ENCODE measurements at places on chromosomes 12 and 14.

- no peak for DNase-seq
Observed at GRCh38 chr14:51479584-51480325, 172.0 kb upstream of the FRMD6 start.

DNA sequence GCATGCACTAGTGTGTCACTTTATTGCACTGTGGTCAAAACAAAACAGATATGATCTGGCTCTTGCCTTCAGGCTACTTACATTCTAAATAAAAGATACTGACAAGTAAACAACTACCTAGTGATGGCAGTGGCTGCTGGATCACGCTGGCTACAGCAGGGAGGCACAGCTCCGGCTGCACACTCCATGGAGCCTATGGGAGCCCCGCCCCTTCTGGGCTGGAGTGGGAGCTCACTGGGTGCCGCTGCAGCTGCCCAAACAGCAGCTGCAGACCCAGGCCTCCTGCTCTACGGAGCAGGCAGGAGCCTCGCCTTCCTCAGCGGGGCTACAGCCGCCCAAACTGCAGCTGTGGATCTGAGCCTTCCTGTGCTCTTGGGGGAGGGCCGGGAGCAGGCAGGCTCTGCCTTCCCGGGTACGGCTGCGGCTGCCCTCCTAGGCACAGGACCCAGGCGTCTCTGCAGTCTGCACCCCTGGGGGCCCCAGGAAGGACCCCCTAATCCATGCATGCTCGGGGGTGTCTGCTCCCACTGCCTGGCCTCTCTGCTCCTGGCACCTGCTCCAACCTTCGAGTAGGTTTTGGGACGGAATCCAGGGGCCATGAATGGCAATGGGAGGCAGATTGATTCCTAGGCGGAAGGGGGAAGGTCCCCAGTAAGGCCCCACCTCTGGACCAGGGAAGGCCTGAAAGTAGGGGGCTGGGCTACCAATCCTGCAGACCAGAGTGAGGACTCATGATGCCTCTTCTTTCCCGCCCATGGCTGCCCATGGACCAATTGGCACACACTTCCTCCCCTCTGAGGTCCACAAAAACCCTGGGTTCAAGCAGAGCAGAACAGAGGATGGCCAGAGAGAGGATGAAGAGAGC, 253.1 kb downstream of the ANO6 start:
- no peak for DNase-seq

DNA sequence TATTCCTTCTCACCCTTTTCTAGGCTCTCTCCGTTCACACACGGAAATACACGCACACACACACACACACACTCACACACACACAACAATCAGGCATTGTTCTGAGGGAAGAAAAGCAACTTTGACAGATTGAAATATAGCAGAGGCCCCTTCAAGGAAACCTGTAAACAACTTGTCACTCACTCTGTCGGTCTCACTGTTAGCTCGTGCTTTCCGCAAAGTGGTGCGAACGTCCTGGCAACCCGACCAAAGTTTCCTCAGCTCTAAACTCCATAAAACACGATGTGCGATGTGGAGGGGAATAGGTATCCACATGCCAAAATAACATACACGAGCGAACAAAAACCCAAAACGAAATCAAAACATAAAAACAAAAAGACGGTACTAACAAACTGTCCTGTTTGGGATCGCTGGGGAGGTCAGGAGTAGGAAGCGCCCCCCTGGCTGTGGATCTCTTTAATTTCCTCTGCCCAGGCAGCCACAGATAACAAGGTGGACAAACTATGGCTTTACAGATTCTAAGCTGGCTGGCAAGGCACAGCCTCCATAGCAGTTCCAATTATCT, 822 bp upstream of the SOX5 start:
- no peak for DNase-seq

DNA sequence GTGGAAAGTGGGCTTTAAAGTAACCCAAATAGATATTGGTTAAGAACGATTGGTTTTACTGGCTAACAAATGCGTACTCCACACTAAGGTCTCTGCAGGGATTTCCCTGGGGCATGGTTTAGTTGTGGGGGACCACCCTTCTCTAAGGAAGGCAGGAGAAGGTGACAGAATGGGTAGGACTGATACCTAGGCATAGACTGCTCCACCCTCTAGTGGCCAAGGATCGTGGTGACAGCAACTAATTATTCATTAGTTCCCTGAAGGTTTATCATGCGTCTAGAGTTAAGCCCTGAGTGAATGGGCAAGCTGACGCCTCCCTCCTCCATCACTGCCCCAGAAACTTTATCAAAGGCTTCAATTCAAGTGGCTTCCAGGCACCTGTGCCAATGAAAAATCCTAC, 9.1 kb downstream of the FAM181A start:
- DNase-seq = no peak

GRCh38 chr14:59320763-59321625, 132.5 kb downstream of the DAAM1 start:
- no peak for DNase-seq

DNA sequence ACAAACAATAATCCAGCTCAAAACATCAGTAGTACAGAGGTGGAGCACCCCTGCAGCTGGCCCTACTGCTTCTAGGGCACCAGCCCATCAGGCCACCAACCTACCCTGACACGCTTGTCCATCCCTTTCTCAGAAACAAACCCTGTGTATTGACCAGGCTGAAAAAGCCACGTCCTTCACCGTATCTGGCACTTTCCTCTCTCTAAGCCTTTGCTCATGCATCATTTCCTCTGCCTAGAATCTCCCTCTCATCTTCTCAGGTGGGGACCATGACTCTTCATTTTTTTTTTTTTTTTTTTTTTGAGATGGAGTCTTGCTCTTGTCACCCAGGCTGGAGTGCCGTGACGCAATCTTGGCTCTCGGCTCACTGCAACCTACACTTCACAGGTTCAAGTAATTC, 25.3 kb upstream of the FLVCR2 start:
- DNase-seq = no peak

DNA sequence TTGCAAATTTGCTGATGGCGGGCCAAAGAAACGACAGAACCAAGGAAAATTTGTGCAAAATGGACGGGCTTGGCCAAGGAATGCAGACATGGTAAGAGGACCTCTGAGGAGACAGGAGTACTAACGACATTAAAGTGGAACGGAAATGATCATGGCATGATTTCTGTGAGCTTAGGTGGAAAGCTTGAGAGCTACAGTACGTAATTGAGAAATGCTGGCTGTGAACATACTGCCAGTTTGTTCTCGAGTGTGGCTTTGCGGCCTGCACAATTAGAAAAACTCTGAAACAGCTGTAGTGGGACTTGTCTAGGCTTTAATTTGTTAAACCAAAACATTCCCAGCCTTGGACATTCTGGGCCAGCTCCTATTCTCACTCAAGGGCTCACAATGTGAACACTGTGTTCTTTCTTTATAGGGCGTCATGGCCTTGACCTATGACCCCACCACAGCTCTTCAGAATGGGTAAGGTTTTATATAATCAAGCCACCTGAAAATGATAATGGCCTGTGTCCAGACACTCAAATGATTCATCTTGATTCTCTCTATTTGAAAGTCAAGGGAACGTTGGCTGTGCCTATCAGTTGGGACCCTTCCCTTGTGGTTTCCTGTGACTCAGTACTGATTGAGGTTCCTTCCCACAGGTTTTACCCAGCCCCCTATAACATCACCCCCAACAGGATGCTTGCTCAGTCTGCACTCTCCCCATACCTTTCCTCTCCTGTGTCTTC, 48.5 kb downstream of the BAZ2A start:
- DNase-seq = no peak

- no peak for DNase-seq
Observed at GRCh38 chr14:52458721-52459085, 93.6 kb downstream of the TXNDC16 start.

DNA sequence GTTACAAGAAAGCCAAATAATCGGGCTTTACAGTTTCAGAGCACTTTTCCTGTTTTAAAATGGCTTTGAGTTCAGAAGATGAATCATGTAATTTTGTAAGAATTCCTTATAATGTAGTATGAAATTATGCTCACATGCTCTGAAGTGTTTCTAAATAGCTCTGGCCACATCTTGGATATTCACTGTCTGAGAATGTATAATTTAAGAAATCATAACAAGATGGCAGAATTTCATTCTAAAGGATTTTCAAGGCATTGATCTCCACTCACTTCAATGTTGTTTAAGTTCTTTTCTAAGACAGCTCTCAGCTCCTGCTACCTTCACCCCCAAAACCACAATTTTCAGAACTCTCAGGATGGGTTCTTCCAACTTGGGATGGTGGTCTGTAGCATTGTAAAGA, 180.1 kb downstream of the DACT1 start:
- no peak for DNase-seq

Data from CD4-positive, alpha-beta T cell treated with Interleukin-4 for 1 hour (primary cell).